Suppressor macrophage treated with lipopolysaccharide for 1 hour (primary cell): ENCODE measurements at places on chromosomes 7 and 10.

DNA sequence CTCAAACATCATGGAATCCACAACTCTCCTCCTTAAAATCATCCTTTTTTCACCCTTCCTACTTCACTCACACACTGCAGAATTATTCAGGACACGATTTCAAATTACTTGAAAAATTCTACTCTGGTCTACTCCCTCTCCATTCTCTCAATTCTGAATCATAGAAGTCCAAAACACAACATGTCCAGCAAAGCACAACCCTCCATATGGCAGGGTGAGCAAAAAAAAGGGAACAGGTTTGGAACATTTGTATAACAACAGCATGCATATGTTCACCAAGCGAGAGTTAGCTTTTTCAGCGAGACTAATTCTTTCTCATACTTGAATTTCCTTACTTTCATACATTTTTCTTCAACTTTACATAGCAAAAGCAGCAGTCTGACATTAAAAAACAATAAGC lies 73.4 kb downstream of the ABI1 start:
- no peak for DNase-seq

GRCh38 chr7:91425149-91425548 lies 160.9 kb downstream of the FZD1 start:
- DNase-seq, result no peak

- DNase-seq, result no peak
Observed at GRCh38 chr7:51327287-51327717, 10.7 kb upstream of the COBL start.

- DNase-seq, result peak; percentile 67
Observed at GRCh38 chr10:124065382-124066125, 27.8 kb downstream of the CHST15 start.

DNA sequence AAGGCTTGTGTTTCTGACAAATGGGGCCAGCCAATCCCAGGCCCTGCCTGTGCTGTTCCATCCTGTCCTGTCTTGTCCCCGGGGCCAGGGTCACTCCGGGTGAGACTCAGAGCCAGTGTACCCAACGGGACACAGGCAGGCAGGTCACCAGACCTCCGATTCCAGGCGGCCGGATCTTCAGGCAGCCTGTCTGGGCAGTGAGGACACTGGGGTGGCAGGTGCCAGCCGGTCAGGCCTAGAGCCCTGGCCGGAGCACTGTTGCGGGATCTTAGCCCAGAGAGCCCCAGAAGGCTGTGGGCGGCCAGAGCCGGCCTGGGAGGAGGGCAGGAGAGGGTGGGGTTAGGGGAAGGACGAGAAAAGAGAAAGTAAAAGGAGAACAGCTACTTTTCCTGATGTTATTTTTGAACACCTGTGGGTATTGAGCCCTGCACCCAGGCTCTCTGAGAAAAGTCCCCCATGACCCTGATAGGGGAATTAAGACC lies 134.3 kb upstream of the TNRC18 start:
- peak; percentile 64 for DNase-seq

GRCh38 chr7:19928247-19928646 lies 154.8 kb upstream of the TMEM196 start:
- no peak for DNase-seq

DNA sequence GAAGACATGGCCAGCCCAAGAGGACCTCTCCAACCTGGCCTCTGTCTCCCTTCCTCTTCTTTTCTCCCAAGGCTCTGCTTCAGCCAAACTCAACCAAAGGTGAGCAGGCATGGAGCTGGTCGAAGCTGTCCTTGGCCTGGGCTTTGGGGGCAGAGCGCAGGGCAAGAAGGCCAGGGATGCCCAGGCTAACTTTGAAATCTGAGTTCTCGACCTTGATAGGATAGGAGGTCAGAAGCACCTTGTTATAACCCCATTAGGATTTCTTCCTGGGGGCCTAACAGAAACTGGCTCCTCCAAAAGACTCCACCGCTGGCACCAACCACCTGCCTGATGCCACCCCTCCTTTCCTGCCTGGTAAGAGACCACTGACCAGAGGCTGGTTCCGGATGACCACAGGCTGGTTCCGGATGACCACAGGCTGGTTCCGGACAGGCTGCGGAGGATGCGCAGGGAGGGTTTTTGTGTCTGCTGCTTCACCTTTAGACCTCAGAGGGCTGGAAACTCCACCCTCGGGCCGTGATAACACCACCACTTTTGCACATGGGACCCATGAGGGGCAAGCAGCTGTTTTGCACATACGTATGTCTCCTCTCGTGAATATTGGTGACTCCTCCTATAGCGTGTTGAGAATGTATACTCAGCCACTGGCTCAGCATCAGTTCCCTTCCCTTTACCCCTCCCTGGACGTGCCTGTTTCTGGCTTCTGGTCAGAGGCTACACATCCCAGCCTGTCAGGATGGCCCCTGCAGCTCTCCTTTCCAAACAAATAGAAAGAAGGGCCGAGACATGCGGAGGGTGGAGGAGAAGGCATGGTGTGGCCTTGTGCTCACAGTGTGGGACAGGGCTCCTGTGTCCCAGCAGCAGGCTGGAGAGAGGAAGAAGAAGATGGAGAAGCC lies 140.1 kb downstream of the DNAJB6 start:
- no peak for DNase-seq

DNA sequence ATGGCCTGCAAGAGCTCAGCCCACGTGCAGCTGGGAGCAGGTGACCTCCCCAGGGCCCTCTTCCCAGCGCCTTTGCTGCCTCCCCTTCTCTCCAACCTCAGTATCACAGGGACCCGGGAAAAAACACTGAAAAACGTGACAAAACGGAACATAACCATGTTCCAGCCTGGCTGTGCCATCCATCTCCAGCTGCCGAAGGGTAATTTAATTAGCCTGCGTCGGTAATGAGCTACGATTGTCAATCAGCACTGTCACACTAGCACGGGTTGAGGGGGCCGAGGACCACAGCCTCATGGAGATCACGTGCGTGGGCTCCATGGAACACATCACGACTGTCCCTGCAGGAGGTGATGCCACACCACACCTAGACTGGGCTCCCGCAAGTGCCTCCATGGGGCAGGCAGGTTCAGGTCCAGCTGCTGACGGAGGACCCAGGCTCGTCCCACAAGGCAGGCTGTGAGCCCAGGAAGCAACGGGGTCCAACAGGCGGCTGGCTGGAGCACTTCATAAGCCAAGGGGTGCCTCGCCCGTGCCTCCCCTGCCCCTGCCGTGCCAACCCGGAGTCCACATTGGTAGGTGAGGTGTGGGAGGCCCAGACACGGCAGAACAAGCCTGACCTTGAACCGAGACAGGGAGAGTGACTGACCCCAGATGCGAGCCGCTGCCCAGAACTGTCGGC lies 199.5 kb downstream of the ELFN1 start:
- DNase-seq, result no peak

- DNase-seq, result peak; percentile 27
Observed at GRCh38 chr7:87543623-87544022, 57.1 kb downstream of the ABCB1 start.

DNA sequence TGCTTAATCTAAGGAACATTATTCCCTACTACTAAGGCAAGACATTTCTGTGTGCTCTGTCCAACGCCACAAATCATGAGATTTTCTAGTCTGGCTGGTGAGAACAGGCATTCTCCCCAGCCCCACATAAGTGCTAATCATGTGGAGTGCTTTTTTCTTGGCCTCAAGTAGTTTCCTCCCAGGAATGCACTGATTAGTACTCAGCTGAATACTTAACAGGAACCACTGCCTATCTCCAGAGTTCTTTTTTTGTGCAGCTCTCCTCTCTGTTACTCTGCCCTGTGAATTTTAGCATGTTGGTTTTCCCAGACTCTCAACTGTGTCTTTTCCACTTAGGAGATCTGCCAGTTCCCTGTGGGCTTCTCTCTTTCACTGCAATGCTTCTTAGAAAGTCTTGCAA lies 1098.5 kb upstream of the LRRTM3 start:
- no peak for DNase-seq

- DNase-seq, result peak; percentile 17
Observed at GRCh38 chr7:94394437-94395140, at the start of gene COL1A2. Gene COL1A2 (plus strand): TSS chr7:94394895. CDS start chr7:94395032, 137 bp downstream.

DNA sequence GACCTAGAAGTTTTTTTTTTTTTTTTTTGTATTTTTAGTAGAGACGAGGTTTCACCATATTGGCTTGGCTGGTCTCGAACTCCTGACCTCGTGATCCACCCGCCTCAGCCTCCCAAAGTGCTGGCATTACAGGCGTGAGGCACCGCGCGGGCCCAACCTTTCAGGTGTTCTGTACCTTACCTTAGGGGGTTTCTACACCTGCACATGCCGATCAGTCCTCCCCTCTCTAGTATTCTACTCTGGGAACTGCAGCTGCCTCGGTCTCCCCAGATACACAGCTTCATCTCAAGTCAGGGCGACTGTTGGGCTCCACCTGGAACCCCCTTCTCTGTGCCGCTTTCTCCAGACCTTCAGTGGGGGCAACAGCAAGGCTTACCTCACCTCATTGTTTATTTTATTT lies 79.9 kb downstream of the TACC2 start:
- DNase-seq, result no peak

GRCh38 chr7:67654642-67655041 lies 658.0 kb downstream of the TYW1 start:
- DNase-seq, result no peak

DNA sequence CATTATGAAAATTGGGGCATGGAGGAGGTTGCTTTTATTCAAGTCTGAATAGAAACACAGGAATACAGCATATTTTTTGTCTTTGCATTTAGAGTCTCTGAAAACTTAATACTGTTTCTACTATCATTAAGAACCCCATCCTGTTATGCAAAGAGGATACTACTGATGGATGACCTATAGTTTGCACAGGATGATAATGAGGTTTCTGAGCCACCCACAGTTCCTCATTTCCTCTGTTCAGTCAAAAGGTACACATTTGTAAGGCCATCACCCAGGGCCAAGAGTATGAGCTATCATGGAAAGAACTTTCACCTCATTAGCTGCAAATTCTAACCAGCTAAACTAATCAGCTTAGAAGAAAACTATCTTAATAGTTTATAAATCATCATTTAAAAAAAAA lies 213.0 kb upstream of the CHRM2 start:
- no peak for DNase-seq

DNA sequence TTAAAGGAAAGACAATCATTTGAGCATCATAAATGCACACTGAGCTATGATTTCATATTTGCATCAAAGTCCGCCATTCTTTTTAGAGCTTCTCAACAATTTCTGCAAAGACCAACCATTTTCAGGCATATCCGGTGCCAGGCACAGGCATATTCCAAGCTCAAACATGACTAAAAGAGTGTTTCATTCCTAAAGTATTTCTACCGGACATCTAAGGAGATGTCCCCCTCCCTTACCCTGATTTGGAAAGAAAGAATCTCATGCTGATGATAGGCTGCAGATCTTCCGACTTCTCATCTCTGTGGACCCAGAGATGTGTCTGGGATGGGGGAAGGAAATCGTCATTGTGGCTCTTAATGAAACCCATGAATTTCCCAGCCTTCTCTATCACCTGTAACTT lies 600.5 kb upstream of the MGMT start:
- DNase-seq, result no peak

DNA sequence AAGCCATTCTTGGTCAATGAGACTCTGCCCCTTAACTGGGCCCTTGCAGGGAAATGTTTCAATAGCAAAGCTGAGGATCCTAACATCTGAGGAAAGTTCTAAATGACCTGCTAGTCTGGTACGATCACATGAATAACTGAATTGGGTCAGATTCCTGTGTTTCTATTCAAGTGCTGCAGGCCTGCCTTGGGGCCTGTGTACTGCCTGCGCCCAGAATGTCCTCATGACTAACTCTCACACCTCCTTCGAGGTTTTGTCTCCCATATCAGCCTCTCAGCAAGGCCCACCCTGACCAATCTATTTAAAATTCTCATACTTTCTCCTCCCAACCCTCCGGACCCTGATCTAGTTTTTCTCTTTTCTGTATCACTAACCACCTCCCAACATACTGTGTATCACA lies 4.4 kb downstream of the JAZF1 start:
- no peak for DNase-seq

GRCh38 chr10:105494944-105495343 lies 853.9 kb downstream of the SORCS3 start:
- DNase-seq, result no peak

GRCh38 chr7:151541709-151542499 lies 22.2 kb upstream of the RHEB start:
- no peak for DNase-seq

GRCh38 chr7:150766334-150766709 lies 29.1 kb downstream of the GIMAP5 start:
- DNase-seq, result no peak

DNA sequence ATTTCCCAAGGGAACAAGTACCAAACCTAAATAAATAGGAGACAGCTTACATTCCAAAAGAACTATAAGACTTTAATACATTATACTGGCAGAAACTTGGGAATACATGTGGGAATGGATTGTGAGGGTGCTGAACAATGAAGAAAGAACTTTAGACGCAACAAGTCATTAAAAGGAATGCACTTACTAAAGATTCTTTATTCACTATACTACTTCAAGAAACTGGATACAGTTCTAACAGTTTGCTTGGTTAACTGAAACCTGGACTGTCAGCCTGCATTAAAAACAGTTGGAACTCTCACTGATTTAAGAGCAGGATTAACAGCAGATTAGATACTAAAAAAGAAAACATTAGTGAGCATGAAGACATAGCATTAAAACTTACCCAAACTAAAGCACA lies 12.0 kb downstream of the CACUL1 start:
- no peak for DNase-seq
